ENCODE measurements at places on chromosomes 3 and 15.
A peak's percentile ranks its signal among the peaks of the same experiment; 100 is the strongest.

- peak; percentile 56 for DNase-seq
These were observed 34.5 kb downstream of the ICE2 start for GRCh38 chr15:60444289-60444912.

DNA sequence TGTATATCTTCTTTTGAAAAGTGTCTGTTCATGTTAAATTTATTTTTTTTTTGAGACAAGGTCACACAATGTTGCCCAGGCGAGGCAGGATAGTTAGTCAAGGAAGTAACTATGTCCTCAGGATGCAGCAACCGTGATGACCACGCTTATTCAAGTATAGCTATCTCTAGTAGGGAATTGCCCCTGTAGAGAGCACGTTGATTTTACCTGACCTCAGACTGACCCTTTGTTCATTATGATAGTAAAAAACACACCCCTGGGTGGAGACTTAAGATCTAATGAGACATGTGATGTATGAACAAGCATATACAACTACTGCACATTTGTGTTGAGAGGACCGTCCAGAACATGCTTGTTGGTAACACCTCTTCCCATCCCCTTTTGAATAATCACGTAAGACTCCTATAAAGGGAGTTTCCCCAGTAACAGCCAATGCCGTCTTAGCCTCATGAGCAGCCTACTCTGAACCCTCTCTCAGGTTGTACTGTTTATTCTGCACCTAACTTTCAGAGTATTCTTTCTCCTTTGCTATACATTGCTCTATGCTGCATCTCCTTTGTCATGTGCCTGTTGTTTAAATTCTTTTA is 32.9 kb downstream of the ZNF621 start:
- no peak for DNase-seq

DNA sequence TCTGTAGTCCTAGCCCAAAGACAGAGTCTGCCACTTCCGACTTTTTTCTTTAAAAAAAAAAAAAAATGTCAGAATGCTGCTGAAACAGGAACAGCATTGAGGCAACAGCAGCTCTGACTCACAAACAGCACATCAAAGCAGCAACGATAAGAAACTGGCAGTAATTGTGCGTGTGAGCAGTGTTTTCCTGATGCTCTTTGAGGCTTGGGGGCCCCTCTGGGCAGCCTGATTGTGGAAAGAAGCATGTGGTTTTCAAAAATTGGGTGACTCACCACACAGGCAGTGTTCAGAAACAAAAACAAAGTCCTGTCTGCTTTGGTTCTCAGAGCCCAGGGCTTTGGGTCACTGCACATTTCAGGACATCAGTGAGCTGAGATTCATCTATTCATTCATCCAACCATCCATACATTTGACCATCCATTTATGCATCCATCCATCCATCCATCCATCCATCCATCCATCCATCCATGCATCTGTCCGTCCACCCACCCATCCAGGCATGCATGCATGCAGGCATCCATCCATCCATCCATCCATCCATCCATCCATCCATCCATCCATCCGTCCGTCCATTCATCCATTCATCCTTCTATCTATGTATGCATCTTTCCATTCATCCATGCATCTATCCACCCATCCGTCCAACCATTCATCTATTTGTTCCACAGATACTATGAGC is 308.4 kb downstream of the RPLP1 start:
- peak; percentile 98 for DNase-seq

DNA sequence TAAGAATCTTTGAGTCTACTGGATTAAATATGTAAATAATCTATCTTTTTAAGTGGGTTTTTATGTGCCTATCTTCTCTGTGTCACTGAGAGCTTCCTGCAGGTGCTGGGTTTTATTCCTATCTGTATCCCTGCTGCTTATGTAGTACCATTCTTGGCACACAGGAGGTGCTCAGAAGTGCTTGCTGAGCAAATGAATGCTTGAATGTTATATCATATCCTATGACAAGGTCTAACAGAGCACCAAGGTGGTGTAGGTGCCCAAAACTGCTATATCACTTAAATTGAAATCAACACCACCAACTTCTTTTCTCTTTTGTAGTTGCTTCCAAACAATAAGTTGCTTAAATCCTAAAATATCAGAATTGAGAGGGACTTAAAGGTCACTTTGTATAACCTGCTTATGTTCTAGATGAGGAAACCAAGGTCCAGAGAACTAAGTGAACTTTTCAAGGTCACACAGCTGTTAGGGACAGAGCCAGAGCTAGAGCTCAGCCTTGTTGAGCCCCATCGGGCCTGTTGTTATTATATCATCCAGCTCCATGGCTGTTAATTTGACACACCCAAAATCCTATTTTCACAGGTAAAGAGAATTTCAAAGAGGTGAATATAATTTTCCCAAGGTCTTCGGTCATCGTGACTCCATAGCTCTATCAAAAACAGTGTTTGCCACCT is 46.0 kb downstream of the CCNL1 start:
- no peak for DNase-seq

- no peak for DNase-seq
These were observed 96.3 kb downstream of the SOX2 start for GRCh38 chr3:181808053-181808452.

DNA sequence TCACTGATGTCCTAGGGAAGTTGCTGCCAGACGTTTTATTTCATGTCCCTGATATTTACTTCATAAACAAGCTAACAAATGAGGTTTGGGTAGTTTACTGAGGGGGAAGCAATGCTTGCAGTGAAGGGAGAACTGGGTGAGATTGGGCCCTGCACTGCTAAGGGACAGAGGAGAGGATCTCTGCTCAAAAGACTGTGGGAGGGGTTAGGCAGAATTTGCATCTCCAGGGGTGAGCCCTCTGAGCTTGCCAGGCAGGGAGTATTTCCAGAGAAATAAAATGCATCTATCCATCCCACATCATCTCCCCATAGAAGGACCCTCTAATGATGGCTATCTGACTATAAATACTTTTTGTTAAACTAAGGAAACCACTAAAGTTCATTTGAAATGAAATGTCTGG is 215.6 kb downstream of the CBLB start:
- no peak for DNase-seq
